ENCODE measurements at places on chromosomes 5 and 9.

- no peaks in the 10 kb centered on the region for H3K27me3 ChIP-seq
- H3K27ac ChIP-seq = no peak overlapping the region
- no peaks in the 10 kb centered on the region for H3K36me3 ChIP-seq
- peaks cover 14% of the 10 kb centered on the region for H3K4me1 ChIP-seq
Measured at GRCh38 chr5:160197341-160198144, 31.8 kb upstream of the FABP6 start.

GRCh38 chr9:96331236-96331947 lies 29.4 kb upstream of the HSD17B3 start:
- DNase-seq = no peak
- no peaks in the 10 kb centered on the region for H3K4me1 ChIP-seq
- no peak overlapping the region for H3K27ac ChIP-seq
- no peaks in the 10 kb centered on the region for H3K27me3 ChIP-seq

- no peaks in the 10 kb centered on the region for H3K4me1 ChIP-seq
- no peak overlapping the region for H3K27ac ChIP-seq
- H3K36me3 ChIP-seq = no peaks in the 10 kb centered on the region
- no peak overlapping the region for H3K4me3 ChIP-seq
Measured at GRCh38 chr5:159508344-159508743, 178.1 kb upstream of the IL12B start.

DNA sequence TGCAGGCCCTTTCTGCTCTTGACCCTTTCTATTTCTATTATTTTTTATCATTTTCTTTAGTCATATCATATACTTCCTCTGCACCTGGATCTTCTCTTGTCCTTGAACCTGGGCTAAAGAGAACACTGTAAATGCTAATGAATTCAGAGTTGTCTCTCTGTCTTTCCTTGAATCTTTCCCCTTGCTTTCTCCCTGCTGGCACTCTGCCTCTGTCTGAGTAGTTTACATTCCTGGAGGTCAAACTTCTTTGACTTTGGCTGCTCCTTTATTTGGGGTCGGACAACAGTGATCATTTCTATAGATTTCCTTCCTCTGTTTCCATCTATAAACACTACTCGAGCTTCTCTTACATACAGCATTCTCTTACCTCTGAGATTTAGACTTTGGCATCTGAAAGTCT lies 47.1 kb downstream of the IZUMO3 start:
- H3K27ac ChIP-seq = no peak overlapping the region
- no peak for DNase-seq
- H3K36me3 ChIP-seq = no peaks in the 10 kb centered on the region
- H3K27me3 ChIP-seq = no peaks in the 10 kb centered on the region

- H3K27ac ChIP-seq = no peak overlapping the region
- no peak for DNase-seq
- no peaks in the 10 kb centered on the region for H3K36me3 ChIP-seq
- no peak overlapping the region for H3K4me3 ChIP-seq
- no peaks in the 10 kb centered on the region for H3K27me3 ChIP-seq
Measured at GRCh38 chr9:81650586-81651515, 38.5 kb downstream of the TLE1 start.

DNA sequence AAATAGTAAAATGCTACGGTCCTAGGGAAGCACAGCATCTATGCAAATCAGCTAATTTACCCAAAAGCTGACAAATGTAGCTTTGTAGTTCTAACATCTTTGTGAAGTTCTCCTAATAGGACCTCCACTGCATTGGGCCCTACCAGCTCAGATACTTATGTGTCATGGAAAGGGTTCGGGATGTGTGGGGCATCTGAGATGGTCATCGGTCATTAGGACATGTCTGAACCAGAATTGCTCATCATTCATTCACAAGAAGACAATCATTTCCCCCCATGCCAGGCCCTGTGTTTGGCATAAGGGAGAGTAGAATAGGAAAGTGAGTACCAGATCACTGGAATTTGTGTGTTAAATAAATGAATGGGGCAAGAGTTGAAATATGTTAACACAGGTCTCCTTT lies 35.7 kb downstream of the PWWP2A start:
- H3K36me3 ChIP-seq = no peaks in the 10 kb centered on the region
- no peak for DNase-seq
- no peak overlapping the region for H3K4me3 ChIP-seq
- no peaks in the 10 kb centered on the region for H3K4me1 ChIP-seq

DNA sequence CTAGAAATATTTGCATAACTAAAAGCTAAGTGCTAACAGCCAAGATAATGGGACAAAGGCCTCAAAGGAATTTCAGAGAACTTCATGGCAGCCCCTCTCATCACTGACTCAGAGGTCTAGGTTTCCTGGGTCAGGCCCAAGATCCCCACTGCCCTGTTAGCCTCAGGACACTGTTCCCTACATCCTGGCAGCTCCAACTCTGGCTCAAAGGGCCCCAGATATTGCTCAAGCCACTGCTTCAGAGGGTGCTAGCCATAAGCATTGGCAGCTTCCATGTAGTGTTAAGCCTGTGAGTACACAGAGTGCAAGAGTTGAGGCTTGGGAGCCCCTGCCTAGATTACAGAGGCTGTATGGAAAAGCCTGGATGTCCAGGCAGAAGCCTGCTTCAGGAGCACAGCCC lies 998.1 kb downstream of the TLE1 start:
- no peak overlapping the region for H3K4me3 ChIP-seq
- no peaks in the 10 kb centered on the region for H3K4me1 ChIP-seq
- no peaks in the 10 kb centered on the region for H3K27me3 ChIP-seq
- no peaks in the 10 kb centered on the region for H3K36me3 ChIP-seq

Measured in CD4-positive, alpha-beta memory T cell (primary cell).